ENCODE measurements at places on chromosomes 5 and 9. TPM values are rescaled to one million over a fixed set of nuclear protein-coding genes. Genes with fewer than 3 reads are reported as not detected.

Gene DMXL1
- 28.4 TPM for total RNA-seq

- DNase-seq = no peak
These were observed 62.9 kb upstream of the SYNPO start for GRCh38 chr5:150577378-150578139.

DNA sequence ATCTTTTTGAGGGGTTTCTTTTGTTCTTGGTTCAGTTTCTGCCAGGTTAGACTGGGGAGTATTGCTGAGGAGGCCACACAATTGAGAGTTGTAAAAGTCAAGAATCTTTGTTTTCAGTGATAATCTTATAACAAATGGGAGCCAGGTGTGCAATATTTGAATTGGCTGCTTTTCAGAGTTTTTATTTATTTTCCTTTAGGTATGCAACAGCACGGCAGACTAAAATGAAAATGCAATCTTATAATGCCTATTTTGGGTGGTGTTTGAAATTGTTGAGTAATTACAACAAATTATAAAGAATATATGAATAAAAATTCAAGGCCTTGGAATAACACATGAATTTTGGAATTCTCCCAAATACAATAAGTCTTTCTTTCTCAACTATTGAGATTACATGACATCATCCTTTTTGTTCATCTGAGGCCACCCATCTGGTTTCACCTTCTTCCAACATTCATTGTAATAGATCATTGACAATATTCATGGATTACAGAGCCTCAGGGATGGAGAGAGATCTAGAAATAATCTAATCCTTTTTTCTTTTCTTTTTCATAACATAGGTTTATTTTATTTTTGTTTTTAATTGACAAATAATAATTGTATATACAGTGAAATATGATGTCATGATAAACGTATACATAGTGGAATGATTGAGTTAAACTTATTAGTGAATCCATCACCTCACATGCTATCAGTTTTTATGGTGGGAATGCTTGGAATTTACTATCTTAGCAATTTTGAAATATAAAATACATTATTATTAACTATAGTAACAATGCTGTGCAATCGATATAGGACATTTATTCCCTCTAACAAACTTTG is 1061.0 kb downstream of the NR2F1-AS1 start:
- no peak for DNase-seq

Gene PFN3
- total RNA-seq = not detected

- DNase-seq = no peak
These were observed 71.8 kb downstream of the ZNF618 start for GRCh38 chr9:113947941-113948340.
